ENCODE measurements at places on chromosomes 5 and 9.

DNA sequence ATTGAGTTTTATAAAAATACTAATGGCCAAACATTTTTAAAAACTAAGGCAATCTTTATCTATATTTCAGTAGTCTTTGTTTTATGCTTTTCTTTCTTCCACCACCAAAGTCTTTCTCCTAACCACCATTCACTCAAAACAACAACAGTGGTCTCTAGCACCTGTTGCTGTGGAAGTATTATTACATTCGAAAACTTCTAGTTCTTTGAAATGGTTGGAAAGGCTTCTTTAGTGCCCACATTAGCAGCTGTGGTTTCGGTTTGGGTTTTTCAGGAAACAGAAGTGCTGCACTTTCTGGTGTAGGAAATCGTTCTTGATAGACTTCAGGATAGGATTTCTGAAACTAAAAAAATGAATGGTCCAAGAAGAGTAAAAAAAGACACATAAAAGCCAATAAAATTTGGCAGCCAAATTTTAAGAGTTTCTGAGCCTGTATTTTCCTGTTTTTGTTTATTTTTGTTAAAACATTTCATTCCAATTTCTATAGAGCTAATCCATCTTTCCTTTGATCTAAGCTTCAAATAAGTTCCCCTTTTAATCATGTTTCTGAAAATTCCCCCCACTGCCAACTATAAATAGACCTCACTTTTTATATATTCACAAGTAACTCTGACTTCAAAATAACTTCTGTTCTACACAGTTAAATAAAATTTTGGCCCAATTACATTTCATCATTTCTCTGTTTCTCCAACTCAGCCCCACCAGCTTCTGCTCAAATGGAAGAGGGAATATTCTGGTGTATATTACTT is 102.2 kb downstream of the DEPDC1B start:
- no peak for ATAC-seq

DNA sequence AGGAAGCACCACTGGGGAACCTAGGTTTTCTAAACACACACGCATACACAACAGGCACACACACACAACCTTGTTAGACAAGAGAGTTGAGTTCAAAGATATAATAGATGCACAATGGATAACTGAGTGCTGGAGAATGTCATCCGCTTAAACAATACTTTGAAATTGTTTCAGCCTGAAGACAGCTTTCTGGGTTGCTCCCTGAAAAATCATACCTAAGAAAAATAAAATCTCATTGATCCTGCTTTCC is 126.1 kb downstream of the TMEM161B start:
- ATAC-seq: no peak

- no peak for ATAC-seq
These were observed 83.7 kb upstream of the SLIT3 start for GRCh38 chr5:169384661-169385060.

DNA sequence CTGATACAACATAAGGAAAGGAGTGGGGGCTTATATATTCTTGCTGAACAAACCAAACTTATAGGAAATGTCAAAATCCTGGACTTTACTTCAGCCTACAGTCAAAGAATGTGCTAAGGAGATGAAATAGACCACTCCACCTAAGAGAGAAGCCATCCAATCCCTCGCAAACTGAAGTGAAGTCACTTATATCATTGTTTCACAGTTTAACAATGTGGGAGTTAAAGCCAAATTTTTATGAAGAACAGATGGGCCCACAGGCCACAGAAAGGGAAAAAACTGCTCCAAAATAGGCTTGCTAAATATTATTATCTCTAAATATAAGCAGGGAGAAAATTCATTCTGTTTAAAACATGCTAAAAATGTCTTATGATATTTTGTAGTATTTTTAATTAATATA is 233.3 kb downstream of the GAS1 start:
- no peak for ATAC-seq

Measured in activated CD4-positive, CD25-positive, alpha-beta regulatory T cell treated with anti-CD3 and anti-CD28 coated beads, Interleukin-2, amount 50 U/mL, for 24 hours (primary cell).